Left kidney (tissue), 8 donors: ENCODE measurements at places on chromosomes 2 and 18. TPM values are rescaled to one million over a fixed set of nuclear protein-coding genes. Genes with fewer than 3 reads are reported as not detected.

- DNase-seq, result no peak
Measured at GRCh38 chr2:20674974-20675679, 8.2 kb downstream of the GDF7 start.

DNA sequence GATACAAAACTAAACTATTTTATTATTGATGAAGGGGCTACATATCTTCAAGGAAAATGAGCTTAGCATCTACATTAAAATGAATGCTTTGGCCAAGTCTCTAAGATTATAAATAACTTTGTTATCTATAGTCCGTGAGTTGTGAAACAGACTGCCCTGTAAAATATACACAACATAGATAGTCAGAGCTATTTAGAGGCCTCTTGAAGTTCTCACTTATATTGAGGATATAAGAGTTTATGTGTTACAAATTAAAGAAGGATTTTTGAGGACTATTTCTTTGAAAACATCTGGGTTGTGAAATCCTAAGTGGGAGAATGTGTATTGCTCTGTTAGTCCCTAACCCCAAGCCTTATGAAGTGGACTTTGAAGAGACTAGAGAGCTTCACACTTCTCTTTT, 292.0 kb upstream of the CDH2 start:
- DNase-seq, result no peak

GRCh38 chr2:176173567-176174381, 14.7 kb upstream of the HOXD1 start:
- DNase-seq, result peak; percentile 38

SNX17 gene
- 94.4 TPM for polyA plus RNA-seq

STK16 gene
- polyA plus RNA-seq, result 34.9 TPM

INSIG2 gene
- 38.7 TPM for polyA plus RNA-seq

- DNase-seq, result no peak
Measured at GRCh38 chr2:52340171-52340570, 1308.2 kb upstream of the NRXN1 start.

- no peak for DNase-seq
Measured at GRCh38 chr2:186399082-186399644, 86.9 kb upstream of the ZC3H15 start.

GRCh38 chr2:205776139-205776538, 93.8 kb downstream of the NRP2 start:
- no peak for DNase-seq

GRCh38 chr18:39486268-39486667, 1920.7 kb upstream of the CELF4 start:
- no peak for DNase-seq

GRCh38 chr2:129796225-129796624, 183.2 kb upstream of the RAB6C start:
- DNase-seq, result no peak

GRCh38 chr2:161283926-161284325, 24.3 kb upstream of the PSMD14 start:
- DNase-seq, result no peak

DNA sequence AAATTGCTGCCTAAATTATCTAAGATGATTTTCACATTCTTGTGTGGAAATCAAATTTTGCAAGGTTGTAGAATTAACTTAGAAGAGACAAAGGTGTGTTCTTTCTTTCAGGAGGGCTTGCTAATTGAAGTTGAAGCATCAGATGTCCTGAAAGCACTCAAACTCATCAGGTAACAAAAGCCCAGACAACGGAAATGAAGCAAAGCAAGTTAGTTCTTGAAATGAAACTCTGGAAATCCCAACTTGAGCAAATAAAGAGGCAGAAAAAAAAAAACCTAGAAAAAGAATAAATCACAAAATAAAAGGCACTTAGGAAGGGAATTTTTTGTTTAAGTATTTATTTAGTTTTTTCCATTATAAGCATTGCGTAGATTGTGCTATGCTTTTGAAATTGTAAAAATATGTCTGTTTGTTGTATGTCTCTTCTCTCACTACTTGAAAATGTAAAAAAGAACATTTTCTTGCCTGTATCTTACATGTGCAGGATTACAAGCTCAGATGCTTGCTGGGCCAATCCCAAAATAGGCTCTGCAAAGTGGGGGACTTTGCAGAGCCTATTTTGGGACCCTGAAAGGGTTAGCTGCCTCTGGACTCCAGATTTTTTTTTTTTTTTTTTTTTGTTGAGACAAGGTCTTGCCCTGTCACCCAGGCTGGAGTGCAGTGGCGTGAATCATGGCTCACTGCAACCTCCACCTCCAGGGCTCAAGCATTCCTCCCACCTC, 46.7 kb downstream of the FAM161A start:
- DNase-seq, result no peak

EGR4 gene
- not detected for polyA plus RNA-seq

- no peak for DNase-seq
Measured at GRCh38 chr2:157760949-157761348, 115.2 kb downstream of the ACVR1 start.

GRCh38 chr2:11158916-11159573, 3.8 kb downstream of the SLC66A3 start:
- no peak for DNase-seq
